GM13976 (cell line): ENCODE measurements at places on chromosomes 13 and 19.

- no peak for DNase-seq
Observed at GRCh38 chr13:49497272-49497671, 1.5 kb downstream of the PHF11 start.

GRCh38 chr19:3852614-3853254 lies 16.1 kb downstream of the ZFR2 start:
- no peak for DNase-seq

DNA sequence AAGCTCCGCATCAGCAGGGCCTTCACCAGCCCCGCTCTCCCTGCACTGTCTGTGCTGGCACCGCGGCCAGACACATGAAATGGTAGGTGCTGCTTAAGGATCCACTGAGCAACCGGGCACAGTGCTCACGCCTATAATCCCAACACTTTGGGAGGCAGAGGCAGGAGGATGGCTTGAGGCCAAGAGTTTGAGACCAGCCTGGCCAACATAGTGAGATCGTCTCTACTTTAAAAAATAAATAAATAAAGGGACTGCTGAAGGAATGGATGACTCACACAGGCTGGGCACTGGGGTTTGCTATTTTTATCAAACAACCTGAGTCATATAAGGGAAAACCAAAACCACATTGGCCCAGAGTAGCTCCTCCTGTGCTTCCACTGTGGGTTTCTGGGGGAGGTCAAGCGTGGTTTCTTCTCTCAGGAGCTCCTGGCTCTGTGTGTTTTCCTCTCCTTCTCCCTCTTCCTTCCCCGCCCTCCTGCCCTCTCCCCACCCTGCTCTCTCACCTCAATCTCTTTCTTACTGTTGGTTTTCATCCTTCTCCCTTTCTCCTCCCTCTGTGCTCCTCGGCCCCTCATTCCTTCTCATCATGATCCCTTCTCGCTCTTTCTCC lies 21.3 kb downstream of the VRK3 start:
- peak; percentile 78 for DNase-seq

- no peak for DNase-seq
Observed at GRCh38 chr13:47841151-47841550, 159.9 kb downstream of the SUCLA2 start.

DNA sequence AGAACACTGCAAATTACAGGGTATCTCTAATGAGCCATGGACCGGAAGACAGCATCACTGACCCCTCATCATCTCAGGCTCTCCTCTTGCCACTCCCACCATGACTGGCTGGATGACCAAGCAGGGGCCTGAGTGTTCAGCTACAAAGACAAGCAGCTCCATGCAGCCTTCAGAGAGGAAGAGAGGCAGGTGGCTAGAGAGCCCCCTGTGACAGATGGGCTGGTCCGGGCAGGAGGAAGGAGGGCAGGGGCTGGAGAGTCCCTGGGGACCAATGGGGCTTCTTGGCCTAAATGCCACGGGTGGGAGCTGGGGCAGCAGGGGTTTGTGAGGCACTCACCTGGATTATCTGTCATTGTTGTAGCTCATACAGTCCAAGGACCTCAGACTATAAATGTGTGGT lies 12.8 kb upstream of the RASA3 start:
- DNase-seq, result no peak

DNA sequence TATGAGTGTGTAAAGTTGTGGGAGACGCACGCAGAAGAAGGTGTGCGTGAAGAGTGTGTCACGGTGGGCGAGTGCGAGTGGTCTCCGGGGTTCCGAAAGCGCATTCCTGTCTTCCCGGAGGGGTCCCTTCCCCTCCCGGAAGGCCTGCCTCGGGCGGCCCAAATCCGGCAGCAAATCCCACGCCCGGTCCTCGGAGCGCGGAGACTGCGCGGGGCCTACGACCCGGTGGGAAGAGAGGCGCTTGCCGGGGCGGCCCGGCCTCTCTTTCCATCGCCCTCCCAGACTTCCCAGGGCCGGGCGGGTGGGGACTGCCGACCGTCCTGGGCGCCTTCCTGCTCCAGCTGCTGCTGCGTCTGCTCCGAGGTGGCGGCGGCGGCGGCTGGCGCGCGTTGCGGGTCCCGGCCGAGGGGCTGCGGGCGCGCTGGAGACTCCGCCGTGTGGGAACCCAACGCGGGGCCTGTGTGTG lies 2.1 kb downstream of the ZIC5 start:
- DNase-seq, result no peak

DNA sequence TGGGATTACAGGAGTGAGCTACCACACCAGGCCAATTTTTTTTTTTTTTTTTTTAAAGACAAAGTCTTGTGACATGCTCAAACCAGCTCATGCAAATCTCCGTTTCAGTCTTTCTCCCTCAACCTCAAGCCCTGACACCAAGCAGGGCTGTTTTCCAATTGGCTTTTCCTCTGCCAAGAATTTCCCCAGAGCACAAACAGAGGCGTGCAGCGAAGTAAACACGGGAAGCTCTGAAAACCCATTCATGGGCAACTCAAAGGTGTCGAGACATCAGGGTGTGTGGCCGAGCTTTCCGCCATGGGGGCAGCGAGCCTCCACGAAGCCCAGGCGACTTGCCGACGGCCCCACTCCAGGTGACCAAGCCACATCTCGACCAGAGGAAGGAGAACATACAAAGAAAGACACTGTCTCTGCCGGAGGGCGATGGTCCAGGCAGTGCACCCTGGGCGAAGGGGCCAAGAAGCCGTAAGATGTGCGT lies 70.0 kb downstream of the INSR start:
- no peak for DNase-seq

DNA sequence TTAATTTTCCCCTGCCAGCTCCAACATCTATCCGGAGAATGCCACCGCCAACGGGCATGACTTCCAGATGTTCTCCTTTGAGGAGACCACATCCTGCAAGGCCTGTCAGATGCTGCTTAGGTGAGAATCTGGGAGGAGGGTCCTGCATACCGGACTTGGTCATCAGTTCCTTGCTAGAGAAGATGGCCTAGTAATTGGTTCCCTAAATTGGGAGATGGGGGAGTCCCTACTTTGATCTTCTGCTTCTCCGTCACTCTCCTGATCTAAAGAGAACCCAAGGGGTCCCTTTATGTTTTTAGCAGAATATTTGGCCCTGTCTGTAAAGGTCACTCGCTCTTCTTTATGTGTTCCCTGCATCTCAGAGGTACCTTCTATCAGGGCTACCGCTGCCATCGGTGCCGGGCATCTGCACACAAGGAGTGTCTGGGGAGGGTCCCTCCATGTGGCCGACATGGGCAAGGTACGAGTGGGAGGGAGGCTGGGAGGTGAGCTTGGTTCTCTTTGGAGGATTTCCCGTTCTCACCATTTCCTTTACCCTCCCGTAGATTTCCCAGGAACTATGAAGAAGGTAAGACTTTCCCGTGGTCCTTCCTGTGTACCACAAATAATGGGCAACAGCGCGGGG lies 54.1 kb upstream of the ADGRE1 start:
- DNase-seq, result no peak

GRCh38 chr19:41341669-41342490 lies 11.8 kb downstream of the TGFB1 start:
- DNase-seq, result no peak

DNA sequence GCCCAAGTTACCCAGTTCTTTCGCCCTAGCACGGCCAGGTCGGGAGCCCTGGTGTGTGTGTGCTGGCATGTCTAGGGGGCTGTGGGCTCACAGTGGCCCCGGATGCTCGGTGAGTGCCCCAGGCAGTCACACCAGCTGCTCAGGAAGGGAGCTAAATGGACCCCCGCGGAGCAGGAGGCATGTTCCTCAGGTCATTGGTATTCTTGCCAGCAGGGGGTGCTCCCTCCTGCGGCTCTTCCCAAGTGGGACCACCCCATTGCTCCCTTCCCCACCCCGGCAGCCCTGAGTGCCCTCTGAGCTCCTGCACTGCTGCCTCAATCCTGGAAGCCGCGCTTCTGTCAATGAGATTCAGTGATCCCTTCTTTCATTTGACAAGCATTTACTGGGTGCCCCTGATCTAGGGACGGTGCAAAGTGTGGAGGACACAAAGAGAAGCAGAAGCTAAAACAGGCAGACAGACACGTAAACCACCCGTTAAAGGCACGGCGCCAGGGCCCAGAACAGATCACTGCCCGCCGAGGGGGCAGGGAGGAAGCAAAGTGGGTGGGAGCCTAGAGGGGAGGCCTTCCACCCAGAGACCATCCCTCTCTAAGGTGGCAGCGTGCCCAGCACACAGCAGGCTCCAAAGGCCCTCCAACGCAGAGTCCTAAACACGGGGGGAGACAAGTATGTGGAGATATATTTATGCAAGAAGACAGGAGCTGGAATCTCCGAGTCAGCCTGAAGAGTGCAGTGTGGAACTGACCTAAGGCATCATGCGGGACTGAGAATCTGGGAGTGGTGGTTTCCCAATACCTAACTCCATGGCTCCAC lies 5.2 kb upstream of the ADPRHL1 start:
- DNase-seq, result peak; percentile 49

GRCh38 chr19:2345794-2346663 lies 14.0 kb upstream of the TMPRSS9 start:
- DNase-seq, result no peak

GRCh38 chr19:44800461-44800860 lies 8.4 kb upstream of the BCAM start:
- DNase-seq, result peak; percentile 94

GRCh38 chr19:57850553-57851017 lies 926 bp downstream of the ZNF587 start:
- DNase-seq, result no peak

DNA sequence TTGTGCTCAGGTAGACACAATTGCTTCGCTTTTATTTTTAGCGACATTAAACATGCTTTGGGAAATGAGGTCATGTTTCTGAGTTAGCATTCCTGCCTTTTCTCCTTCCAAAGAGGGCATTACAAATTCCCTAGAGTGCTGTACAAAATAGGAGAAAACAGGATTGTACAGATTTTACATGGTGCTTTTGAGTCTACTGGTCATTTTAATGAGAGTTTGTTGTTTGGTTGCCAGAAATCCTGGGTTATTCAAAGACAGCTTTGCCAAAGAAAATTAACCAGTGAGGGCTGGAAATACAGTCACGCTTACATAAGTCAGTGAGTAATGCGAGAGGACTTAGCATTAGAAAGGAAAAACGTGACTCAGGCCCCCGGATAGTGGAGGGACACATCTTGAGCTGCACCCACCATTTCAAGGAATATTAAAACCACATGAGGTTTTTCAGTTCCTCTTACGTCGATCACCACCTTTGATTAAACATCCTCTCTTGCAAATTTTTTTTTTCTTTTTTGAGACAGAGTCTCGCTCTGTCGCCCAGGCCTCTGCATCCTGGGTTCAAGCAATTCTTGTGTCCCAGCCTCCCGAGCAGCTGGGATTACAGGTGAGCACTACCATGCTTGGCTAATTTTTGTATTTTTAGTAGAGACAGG lies 55.4 kb downstream of the SACS start:
- peak; percentile 56 for DNase-seq

- no peak for DNase-seq
Observed at GRCh38 chr19:13373599-13373998, 132.7 kb downstream of the CACNA1A start.

DNA sequence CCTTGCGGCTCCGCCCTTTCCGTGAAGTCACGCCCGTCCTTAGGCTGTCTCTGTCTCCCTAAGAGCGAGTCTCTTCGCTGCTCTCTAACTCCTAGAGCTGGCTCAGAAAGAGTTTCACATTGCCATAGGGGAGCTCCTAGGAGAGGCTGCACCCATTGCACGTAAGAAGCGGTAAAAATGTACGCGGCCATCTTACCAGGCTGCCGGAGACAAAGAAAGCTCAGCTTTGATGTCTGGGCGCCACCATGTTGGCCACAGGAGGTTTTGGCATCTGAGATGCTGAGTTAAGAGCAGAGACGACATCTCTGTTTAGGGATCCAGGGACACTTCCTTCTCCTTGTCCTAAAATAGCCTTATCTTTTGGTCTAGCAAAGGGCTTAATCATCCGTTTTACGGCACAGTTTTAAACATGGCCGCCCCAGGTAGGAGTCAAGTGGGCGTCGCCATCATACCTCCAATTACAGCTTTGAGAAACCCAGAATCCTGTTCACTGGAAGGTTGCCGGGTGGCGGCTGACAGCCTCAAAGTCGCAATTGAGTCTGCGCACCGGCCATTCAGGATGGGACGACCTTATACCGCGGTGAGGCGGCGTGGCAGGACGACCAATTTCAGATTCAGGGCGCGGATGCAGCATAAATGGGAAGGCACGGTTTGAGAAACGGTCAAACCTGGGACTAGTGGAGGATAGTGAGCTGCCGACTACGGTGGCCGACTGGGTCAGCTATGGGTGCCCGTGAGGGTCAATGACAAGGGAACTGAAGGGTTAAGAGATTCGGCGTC lies at the start of gene ZNF793:
Gene ZNF793, plus strand, starts transcription at position 553 of the 780 bp plus-strand sequence. CDS start 16,501 bp downstream, outside the sequence.
- DNase-seq, result peak; percentile 66

- no peak for DNase-seq
Observed at GRCh38 chr19:4586691-4587090, 27.2 kb upstream of the SEMA6B start.

- no peak for DNase-seq
Observed at GRCh38 chr19:51470966-51471365, 7.4 kb upstream of the CEACAM18 start.

DNA sequence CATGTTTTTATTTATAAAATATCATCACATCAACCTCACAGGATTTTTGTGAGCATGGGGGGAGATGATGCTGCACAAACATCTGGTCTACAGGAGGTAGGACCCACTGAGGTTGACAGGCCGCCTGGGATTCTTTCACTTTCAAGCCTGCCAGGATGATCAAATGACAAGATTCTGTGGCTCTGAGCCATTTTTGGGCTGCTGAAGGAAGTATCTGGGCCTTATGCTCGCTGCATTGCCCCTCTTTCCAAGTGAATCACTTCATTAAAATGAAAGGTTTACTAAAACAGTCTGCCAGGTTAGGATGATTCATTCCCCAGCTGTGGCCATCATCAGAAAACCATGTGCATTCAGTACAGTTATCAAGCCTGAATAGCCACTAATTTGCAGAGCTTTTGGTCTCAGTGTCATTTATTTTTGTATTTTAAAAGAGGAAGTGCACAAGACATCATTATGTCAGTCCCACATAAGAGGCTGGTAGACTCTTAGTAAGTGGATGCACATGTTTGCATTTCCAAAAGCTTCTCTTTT lies 34.4 kb downstream of the STARD13 start:
- peak; percentile 44 for DNase-seq

GRCh38 chr19:35060160-35060855 lies 18.8 kb downstream of the HPN start:
- DNase-seq, result no peak

DNA sequence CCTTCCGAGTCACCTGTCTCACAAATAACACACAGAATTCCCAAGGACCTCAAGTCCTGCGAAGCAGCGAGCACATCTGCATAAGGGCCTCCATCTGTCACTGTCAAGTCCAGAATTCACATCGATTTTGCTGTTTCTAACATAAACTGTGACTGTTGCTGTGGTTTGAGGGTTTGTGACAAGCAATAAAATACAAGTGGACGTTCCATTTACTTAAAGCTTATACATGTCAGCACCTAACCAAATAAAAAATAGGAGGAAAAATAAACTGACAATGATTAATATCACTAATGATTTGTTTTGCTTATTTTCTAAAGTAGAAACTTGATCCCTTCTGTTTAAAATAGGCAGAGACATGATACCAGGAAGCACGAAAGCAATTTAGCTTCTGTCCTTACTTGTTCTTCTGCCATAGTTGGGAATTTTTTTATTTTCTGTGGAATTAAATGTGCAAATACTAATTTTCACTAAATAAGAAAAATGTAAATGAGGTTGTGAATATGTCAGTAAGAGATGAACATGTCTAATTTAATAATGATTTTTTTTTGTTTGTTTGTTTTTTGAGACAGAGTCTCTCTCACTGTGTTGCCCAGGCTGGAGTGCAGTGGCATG lies 279.1 kb downstream of the FGF9 start:
- DNase-seq, result no peak

- no peak for DNase-seq
Observed at GRCh38 chr19:51375504-51376221, 3.2 kb upstream of the NKG7 start.

GRCh38 chr19:35557539-35558399 lies 5.7 kb downstream of the ATP4A start:
- DNase-seq, result peak; percentile 78
